ENCODE measurements at places on chromosomes 13 and 19.

DNA sequence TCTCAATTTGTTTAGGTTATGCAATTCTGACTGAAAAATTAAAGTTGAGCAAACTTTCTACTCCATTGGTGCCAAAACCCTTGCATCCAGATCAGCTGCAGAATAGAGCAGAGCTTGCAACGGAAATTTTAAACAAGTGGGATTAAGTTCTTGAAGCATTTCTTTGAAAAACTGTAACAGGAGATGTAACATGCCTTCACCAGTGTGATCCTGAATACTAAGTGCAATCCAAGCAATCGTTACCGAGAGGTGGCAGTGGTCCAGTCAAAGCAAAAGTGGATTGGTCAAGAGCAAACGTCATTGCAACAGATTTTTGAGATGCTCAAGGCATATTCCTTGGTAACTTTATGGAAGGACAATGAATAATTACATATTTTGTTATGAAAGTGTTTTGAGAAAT lies 841.1 kb upstream of the SLITRK5 start:
- DNase-seq, result no peak

DNA sequence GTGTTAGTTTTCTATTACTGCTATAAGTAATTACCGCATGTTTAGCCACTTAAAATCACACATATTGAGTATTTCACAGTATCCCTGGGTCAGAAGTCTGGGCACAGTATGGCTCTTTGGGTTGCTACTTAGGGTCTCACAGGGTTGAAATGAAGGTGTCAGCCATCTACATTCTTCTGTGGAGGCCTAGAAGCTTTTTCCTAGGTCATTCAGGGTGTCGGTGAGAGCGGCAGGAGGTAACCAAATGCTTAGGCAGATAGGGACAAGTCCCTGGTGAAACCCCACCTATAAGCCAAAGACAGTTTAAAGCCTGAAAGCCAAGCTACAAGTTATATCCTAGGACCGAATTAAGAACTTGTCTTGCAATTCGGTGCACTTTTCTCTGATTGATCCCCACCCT lies 856.7 kb downstream of the PCDH17 start:
- DNase-seq, result no peak

GRCh38 chr19:3665681-3666544 lies 34.4 kb downstream of the PIP5K1C start:
- peak; percentile 24 for DNase-seq

- DNase-seq, result no peak
These were observed 390.4 kb downstream of the KLF5 start for GRCh38 chr13:73449252-73449651.

- DNase-seq, result no peak
These were observed 3.0 kb downstream of the PEG3 start for GRCh38 chr19:56837492-56838023.

DNA sequence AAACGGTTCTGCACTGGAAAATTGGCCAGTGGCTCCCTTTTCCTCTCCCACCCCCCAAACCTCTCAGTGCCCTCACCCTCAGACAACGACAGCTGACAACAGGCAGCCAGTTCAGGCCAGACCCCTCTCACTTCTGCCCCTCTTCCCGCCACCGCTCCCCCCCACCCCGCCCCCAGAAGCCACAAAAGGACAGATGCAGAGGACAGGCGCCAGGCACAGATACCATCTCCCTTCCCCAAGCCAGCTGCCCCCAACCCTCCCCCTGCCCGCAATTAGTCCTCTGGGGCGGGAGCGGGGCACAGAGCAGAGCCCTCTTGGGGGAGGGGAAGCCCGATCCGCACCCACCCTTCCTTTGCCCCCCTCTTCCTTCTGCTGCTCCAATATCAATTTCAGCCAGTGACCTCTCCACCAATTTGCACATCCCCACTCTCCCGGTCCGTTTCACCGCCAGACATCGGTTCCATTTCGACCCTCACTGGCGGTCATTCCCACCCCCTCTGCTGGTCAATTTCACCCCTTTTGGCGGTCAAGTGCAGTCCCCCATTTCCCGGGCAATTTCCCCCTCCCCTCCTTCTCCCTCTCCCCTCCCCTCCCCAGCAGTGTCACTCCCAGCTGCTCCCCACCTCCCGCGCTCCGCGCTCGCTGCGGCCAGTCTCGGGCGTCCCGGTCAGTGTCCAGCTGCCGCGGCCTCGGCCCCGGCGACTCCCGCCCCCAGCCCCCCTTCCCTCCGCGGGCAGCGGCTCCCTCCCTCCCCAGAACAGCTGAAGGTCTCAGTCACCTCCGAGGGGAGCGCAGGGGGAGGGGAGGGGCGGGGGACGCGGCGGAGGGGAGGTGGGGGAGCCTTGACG lies at the start of gene SHD:
SHD (plus strand) TSS at position 848 of the 848 bp plus-strand sequence. CDS start 798 bp downstream, outside the sequence.
- no peak for DNase-seq

DNA sequence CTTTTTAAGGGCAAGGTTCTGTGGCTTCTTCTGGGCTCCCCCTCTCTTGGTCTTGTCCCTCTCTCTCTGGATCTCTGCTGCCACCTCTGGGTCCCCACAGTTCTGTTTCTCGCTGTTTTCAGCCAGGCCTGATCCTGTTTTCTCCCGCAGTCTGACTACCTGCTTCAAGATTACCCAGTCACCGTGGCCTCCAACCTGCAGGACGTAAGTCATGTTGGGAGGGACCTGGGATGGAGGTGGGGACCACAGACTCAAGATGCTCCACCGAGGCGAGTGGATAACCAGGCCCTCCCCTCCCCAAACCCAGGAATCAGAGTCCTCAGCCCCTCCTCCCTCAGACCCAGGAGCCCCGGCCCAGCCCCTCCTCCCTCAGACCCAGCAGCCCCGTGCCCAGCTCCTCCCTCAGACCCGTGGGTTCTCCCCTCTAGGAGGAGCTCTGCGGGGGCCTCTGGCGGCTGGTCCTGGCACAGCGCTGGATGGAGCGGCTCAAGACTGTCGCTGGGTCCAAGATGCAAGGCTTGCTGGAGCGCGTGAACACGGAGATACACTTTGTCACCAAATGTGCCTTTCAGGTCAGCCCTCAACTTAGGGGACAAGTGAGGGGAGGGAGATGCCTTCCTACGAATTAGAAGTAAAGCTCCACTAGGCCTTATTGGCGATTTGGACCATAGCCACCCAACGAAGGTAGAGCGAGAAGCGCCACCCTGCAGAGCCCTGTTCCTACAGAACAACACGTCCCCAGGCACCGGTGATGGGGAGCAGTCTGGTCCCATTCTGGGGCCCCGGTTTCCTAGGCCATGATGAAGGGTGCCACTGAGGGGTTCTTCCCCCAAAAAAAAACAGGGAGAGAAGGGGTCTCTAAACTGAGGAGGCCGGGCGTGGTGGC lies 2.2 kb downstream of the FLT3LG start:
- peak; percentile 13 for DNase-seq

DNA sequence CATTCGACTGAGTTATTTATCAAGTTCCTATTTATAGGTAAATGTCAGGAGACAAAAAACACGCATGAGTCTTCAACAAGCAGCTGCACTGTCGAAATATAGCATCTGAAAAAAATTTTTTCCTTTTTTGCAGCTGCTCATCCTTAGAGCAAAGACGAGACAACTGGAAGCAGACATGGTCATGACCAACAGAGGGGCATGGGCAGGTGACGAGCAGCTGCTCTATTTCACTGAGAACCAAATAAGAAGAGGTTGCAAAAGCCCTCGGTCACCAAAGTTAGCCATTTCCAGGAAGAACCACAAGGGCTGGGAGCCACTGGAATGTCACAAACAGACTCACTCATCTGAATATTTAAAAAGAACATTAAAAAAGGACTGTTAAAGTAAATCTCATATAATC lies 22.2 kb downstream of the SOHLH2 start:
- DNase-seq, result no peak

DNA sequence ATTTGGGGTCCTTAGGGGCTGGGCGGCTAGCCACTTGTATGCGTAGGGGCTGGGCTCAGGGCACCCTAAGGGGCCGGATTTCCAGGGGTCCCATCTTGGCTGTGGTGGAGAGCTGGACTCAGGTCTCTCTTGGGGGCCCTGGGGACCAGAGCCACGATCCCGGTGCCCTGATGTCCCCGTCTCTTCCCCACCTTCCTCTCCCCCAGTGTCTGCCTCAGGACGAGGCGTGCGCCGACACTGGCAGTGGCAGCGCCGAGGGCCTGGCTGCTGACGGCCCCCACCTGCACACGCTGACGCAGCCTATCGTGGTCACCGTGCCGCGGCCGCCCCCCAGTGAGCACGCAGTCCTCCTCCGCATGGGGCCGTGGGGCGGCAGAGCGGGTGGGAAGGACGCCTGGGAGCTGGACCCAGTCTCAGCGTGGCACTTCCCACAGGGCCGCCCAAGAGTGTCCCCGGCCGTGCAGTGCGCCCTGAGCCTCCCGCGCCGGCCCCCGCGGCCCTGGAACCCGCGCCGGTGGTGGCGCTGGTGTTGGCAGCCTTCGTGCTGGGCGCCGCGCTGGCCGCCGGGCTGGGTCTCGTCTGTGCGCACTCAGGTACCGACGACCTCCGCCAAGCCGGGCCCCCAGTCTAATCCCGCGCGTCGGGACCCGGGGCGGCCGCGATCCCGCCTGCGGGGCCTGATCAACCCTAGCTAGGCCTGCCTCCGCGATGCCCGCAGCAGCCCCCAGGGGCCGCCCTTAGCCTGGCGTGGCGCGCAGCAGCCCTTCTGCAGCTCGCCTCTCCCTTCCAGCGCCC lies 2.7 kb upstream of the SNAPC2 start:
- peak; percentile 42 for DNase-seq

DNA sequence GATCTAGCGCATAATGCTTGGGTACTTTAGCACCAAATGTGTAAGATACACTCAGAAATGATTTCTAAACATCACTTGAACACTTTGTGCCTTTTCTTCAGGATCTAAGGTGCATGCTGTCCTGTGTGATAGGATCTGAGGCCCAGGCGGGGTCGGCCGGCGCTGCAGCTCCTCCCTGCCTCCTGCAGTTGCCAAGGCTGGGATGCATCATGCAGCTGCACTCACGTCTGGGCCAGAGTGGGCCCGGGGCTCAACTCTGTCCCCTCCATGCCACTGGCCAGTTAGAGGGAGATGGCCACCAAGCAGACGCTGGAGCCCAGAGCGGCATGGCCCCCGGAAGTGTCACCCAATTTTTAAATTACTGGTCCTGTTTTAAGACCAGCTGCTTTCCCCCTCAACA lies 29.3 kb upstream of the CD33 start:
- no peak for DNase-seq

DNA sequence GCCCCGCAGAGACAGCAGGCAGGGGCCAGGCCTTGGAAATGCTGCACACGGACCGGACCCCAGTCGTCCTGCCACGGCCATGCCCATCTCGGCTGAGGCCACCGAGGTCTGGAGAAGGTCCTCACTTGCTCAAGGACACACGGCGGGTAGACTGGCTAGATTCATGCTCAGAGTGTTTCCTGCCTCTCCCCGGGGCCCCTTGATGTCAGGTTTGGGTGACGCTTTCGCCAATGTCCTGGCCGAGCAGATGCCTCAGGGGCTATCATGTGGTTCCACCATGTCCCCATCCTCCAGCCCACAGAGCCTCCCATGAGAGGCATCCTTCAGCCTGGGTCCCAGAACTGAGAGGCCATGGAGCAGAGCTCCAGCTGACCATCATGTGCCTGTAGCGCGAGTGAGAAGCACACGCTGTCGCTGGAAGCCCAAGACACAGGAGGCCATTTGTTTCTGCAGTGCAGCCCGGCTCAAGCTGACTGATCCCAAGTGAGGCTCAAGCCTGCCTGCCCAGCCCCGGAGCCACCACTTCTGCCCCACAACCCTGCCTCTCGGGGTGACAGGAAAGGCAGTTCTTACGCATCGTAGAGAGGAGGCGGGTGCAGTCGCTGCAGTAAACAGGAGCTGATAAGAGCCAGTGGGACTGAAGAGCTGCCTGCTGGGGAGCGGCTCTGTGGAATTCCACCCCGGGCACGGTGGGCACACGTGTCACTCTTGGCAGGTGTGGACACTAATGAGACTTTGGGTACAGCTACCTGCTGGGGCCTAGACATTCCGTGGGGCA lies 53.9 kb upstream of the GAS6 start:
- DNase-seq, result no peak

DNA sequence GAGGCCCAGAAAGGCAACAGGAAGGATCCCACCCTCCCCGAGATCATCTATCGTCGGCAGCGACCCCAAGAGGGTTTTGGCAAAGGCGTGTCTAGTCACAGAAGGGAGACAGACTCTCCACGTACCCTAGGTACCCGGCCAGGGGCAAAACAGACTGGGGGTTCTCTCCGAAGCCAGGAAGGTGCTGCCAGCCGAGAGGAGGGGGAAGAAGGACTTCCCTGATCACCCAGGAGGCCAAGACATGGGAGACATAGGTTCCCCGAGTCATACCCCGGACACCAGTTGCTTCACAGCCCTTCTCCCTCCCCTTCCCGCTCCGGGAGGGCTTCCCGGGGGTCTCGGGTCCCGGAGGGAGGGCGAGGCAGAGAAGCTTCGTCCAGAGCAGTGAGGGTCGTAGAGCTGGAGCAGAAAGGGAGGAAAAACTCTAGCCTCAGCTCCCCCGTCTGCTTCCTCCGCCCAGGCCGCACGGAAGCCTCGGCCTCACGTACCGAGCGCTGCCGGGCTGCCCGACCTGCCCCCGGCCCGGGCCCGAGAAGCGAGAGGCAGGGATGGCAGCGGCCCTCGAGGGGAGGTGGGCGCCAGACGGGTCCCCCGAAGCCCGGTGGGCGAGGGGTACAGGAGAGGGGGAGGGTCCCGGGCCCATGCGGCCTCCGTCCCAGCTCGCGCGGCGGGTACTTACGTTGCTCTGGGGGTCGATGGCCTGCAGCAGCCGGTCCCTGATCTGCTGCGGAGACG lies 644 bp downstream of the MED26 start:
- no peak for DNase-seq

- no peak for DNase-seq
These were observed 286.2 kb downstream of the NDFIP2 start for GRCh38 chr13:79767126-79767525.

GRCh38 chr13:112890316-112891145 lies 78.5 kb upstream of the MCF2L start:
- DNase-seq, result no peak

GRCh38 chr19:13460045-13460444 lies 46.2 kb downstream of the CACNA1A start:
- no peak for DNase-seq

DNA sequence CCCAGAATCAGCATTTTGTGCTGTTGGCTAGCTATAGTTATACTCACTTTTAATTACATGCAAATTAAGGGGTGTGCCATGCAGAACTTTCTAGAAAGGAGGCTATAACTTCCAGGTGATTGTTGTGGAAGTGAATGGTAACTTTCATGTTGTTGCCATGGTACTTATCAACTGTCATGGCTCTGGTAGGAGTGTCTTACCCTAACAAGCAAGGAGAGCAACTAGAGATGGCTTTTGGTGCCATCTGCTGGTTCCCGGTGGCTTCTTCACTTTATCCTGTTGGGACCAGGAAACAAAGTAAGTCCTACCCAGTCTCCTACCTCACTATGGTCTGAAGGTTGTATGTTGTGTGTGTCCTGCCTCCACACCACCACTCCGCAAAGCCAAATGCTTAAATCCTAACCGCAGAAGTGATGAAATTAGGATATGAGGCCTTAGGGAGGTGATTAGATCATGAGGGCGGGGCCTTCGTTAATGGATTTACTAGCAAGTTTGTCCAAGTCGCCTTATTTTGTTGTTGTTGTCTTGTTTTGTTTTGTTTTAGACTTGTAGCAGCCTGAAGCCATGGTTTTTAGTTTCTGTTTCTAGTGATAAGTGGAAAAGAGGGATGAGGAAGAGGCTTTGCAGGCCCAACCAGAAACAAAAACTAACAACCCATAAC lies 22.6 kb downstream of the FBXL12 start:
- DNase-seq, result peak; percentile 92

GRCh38 chr13:81473366-81473899 lies 1132.5 kb upstream of the SPRY2 start:
- DNase-seq, result no peak

GRCh38 chr13:59607780-59608233 lies 555.9 kb downstream of the DIAPH3 start:
- DNase-seq, result no peak

GRCh38 chr13:111506621-111507020 lies 186.2 kb downstream of the TEX29 start:
- DNase-seq, result no peak
